GM12892 (cell line): ENCODE measurements at places on chromosomes 2 and 18.
A peak's percentile ranks its signal among the peaks of the same experiment; 100 is the strongest.

DNA sequence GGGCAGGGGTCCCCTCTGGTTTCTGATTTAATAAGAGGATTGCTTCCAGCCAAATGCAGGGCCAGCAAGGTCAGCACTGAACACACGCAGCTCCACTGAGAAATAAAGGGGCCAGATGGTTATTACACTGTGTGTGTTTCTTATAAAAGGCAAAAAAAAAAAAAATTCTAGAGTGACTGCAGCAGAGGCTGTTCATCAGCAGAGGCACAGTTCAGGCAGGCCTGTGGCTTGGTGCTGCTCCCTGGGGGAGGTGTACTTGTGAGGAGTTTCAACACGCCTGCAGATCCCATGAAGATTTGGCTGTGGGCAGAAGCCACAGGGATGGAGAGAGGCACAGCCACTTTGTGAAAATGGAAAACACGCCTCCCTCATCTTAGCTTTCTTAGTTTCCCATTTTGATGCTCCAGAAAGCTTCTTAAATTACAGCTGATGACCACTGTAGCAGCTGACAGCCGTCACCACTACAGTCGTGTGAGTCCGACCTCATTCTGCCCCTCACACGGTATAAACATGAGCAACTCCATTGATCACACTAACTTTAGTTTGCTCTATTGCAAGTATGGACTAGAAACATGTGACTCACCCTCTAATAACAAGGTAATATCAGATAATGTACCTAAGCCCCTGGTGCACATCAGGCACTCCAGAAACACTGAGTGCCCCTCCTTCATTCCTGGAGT, 726.5 kb upstream of the RAB6C start:
- no peak for DNase-seq

DNA sequence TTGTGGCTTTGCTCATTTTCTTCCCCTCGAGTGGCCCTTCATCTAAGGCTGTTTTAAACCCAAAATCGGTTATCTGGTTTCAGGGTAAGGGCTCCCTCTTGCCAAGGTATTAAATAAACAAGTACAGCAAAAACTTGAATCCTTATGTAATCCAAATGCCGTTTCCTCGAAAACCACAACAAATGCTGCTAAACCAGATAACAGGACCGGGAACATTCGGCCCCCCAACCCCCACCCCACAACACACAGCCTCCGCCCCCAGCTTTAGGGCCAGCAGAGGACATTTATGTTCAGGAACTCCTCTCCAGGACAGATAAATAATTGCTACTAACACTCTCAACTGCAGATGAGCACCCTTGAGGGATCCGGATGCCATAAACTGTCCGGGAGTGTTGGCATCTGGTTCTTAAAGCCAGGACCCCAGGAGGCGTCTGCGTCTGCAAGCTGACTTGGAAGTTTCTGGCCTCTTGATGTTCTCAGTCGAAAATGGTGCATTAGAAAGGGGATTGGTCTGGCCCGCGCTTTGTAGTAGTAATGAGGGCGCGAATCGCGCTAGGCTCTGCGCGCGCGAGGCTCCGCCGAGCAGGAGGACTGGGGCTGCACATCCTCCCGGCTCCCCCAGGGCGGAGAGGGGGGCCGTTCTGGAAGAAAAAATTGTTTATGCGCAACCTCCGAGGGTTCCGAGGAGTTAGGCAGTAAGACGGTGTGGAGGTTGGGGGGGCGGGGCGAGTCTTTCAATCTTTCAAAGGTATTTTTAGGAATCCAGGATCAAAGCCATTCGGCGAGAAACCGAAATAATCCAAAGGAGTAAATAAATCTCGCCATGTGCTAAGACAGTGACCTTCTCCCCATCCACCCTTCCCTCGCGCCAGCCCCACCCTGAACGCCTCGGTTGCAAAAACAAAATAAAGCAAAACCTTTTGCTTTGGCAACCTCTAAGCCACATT, 3.9 kb upstream of the ID2 start:
- DNase-seq, result no peak

DNA sequence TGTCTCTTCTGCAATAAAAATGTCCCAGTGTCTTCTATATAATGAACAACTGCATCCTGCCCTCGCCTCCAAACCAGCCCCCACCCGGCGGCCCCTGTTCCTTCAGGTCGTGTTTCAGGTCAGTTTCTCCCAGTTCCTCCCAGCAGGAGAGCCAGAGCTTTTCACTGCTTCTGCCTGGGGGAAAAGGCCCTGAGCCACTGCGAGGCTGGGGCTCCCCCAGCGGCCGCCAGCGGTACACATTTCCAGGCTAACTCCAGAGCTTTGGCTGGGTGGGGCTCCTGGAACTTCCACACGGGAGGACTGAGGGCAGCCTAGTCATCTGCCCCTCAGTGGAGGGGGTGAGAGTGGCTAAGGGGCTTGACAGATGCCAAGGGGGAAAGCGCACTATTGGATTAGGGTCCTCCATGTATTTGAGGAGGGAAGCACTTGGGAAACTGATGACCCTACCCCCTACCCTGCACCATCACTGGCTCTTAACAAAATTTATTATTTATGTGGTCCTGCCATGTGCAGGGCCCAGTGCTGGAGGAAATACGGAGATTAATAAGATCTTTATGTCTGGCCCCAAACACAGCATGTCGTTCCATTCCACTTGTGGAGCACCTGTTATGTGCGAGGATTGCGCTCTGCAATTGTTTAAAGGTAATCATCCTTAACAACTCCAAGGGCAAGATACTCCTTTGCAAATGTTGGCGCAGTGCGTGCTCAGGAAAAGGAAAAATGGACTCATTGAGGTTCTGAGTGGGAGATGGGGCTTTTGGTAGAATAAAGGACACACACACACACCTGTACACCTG, 17.3 kb upstream of the CYS1 start:
- DNase-seq, result no peak

GRCh38 chr2:11680182-11680900, 10.3 kb upstream of the NTSR2 start:
- DNase-seq, result no peak

DNA sequence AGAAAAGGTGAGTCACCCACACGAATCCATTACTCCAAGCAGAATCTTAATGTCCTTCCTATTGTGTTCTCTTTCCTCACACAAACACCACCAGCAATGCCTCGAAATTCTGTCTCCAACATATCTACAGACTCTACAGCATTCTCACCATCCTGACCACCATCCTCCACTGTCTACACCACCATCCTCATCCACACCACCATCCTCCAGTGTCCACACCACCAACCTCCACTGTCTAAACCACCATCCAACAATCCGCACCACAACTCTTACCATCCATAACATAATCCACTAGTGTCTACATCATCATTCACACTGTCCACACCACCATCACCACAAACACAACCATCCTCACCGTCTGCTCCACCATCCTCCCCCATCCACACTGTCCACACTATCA, 121.6 kb upstream of the ALKAL2 start:
- DNase-seq, result no peak

DNA sequence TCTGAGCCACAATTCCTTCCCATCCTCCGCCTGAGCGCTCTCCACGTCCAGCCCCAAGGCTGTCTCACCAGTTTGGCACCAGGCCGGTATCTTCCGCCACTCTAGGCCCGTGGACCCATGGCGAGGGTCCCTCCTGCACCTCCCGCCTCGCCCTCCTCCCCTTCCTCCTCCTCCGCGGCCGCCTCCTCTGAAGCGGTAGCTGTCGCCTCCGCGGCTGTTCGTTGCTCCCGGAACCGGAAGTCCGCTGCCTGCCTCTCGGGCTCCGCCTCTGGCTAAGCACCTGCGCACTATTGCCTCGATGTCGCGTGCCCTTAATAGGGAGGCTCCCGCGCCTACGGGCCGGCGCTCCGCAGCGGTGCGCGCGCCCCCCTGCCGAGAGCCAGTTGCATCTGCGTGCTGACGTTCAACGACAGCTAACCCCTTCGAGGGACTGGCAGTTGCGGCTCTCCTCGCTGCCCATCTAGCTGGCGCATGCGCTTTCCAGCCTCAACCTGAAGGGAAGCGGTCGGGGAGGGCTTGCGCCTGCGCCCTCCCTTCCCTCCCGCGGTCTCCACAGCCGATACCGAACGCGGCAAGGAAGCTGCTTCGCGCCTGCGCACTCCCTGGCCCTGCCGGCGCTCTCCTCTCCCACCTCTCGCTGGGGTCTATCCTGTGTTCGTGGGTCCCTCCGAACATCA, at the start of gene MBD1:
Gene MBD1, minus strand, starts transcription at position 229 of the 677 bp plus-strand sequence. CDS start 1,531 bp downstream, outside the sequence.
- peak; percentile 97 for DNase-seq

GRCh38 chr2:195038153-195038552, 618.9 kb upstream of the SLC39A10 start:
- DNase-seq, result no peak

DNA sequence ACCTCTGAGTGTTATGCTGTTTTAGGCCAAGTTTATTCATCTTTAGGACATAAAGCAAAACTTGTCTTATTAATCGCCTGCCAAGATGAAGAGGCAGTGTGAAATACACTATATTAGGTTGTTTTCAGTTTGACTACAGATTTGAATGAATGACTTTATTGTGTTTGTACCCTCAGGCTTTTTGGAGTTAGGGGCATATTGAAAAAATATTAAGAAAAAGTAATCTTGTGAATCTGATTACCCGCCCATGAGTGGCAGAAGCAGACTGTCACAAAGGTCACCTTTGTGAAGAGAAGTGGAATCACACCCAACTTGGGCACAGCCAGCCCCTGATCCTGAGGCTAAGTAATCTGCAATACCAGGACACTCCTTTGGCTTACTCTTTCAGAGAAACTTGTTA, 382.5 kb downstream of the NYAP2 start:
- no peak for DNase-seq
